ENCODE measurements at places on chromosomes 16 and 17.

GRCh38 chr16:57479205-57479975 is 6.9 kb downstream of the DOK4 start:
- no peak for DNase-seq

DNA sequence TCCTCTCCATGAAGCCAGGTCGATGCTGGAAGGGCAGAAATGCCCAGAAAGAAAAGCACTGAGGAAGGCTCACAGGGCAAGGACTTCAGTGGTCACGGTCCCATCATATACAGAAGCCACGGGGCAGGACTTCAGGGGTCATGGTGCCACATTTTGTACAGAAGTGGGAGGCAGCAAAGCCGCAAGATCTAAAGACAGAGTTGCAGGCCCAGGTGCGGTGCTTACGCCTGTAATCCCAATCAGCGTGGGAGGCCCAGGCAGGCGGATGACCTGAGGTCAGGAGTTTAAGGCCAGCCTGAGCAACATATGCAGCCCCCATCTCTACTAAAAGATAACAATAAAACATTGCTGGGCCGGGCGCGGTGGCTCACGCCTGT is 96.0 kb downstream of the NXN start:
- no peak for DNase-seq

GRCh38 chr16:68668266-68668665 is 23.2 kb downstream of the CDH3 start:
- no peak for DNase-seq

DNA sequence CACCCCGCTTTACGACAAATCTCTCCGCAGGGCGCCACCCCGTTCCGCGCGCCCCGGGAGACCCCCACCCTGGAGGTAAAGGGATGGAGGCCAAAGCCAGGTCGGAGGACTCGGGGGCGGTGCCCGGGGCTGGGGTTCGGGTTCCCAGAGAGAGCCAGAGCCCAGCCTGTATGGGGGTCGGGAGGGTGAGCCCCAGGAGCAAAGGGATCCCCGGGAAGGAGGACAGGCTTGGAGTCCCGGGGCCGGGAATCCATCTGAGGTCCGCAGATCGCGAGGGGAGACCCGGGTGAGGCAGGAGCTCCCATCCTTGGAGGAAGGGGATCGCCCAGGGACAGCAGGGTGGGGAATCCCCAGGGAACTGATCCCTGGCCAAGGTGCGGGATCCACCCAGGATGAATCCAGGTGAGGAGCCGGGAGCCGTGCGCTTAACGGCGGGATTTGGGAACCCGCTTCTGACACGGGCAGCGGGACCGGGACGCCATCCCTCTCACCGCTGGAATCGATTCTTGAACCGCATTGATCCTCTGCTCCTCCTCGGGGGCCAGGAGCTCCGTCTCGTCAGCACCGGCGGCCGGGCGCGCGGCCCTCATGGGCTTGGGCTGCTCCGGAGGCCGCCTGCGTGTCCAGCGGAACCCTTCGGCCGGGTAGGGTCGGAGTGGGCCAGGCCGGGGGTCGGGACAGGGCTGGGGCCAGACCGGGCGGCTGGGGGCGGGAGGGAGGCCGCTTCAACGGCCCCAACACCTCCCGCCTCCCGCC is at the start of gene MMD:
MMD (minus strand) TSS at position 657 of the 756 bp plus-strand sequence; CDS start at position 517, 140 bp downstream.
- no peak for DNase-seq

- no peak for DNase-seq
Observed at GRCh38 chr17:52106638-52107261, 51.8 kb downstream of the CA10 start.

DNA sequence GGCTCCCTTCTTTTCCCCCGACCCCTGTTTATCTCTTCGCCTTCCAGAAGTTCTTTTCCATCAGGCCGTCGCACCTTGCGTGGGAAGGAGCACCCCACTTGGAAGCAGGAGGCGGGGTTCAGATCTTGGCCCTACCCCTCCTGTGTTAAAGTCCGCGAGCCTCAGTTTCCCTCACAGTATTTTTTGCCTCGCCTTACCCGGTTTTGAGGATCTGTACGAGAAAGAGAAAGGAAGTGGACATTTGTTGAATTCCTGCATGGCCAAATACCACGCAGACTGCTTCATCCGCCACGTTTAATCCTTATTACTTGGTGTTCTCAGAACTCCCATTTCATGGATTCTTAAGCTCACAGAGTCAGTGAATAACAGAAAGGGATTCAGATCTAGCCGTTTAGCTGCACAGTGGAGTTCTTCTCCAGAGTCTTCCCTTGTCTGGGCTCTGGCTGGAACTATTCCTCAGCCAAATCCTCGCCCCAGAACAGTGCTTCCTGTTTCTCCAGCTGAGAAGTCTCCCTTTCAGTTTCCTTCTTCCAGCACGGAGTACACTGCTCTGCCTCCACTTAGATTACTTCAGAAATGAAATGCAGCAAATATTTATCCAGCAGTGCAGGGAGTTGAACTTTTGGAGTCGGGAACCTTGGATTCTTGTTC is 590 bp downstream of the TMEM219 start:
- DNase-seq, result no peak

DNA sequence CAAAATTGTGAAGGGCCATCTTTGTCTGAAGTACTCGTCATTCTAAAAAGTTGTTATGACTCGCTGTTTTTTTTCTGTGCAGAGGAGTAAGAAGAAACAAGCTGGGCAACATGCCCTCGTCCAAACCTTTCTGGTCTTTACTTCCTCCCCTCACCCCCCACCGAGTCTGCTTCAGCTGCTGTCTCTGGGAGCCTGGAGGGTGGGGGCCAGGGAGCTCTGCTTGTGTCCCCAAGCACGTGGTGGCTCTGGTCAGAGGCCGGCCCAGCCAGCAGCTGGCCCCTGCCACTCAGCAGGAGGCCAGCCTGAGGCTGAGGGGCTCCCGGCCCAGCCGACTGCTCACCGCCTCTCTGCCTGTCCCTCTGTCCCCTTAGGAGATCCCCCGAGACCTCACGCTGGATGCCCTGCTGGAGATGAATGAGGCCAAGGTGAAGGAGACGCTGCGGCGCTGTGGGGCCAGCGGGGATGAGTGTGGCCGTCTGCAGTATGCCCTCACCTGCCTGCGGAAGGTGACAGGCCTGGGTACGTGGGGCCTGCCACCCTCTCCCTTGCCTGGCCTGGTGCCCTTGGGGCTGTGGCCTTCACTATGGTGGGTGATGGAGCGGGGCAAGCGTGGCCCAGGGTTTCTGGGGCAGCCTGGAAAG is 53.7 kb upstream of the LGALS9 start:
- no peak for DNase-seq

DNA sequence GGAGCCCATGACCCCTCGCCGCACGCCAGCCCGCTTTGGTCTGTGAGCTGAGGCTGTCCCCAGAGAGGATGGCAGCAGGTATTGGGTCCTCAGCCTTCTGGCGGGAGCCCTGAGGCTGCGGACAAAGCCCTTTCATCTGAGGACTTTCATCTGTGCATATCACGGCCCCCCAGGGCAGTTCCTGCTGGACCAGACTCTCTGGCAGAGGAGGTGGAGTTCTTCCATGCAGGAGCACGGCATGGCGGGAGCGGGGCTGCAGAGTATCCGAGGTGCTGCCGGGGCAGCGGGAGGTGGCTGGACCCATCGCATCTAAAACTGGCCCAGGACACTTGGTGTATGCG is 18.8 kb downstream of the DHX38 start:
- DNase-seq, result no peak

DNA sequence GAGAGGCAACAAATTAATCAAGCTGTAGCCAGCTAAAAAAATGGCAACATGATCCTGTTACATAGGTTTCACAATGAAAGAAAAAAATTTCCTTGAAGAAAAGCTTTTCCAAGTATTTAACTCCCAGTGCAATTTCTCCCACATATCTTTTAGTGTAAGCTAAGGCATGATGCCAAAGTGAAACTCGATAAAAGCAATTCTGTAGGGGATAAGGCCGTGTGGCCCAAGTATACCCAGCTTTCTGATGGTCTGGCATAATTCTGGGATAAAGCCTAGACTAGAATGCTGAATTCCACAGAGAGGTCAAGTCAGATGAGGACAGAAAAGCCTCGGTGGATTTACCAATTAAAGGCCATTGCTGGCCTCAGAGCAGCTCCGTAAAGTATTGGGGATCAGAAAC is 36.2 kb downstream of the CTCF start:
- DNase-seq, result no peak

- DNase-seq, result no peak
Observed at GRCh38 chr16:69240331-69240730, 53.4 kb downstream of the SNTB2 start.

- DNase-seq, result no peak
Observed at GRCh38 chr16:88878356-88878755, 11.9 kb upstream of the PABPN1L start.

GRCh38 chr17:79072544-79072943 is 2.1 kb upstream of the ENGASE start:
- no peak for DNase-seq

DNA sequence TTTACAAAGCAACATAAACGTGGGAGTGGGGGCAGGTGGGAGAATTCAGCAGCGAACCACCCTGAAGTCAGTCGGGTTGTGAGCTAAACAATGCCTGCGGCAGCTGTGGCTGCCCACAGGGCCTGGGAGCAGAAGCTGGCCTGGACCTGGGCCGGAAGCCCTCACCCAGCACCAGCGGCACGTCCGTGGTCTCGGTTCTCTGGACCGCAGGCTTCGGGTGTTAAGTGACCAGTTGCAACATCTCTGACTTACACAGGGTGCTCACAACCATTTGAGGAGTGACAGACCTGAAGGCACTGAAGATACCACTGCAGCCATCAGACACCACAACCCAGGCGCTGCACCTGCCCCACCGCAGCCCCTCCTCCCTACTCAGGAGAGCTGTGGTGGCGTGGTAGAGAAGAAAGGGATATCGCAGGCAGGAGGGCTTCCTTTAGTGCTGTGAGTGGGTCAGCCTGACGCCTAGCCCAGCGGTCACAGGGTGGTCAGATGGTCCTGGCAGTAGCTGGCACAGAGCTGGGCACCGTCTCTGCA is 33.8 kb downstream of the CBFA2T3 start:
- no peak for DNase-seq

DNA sequence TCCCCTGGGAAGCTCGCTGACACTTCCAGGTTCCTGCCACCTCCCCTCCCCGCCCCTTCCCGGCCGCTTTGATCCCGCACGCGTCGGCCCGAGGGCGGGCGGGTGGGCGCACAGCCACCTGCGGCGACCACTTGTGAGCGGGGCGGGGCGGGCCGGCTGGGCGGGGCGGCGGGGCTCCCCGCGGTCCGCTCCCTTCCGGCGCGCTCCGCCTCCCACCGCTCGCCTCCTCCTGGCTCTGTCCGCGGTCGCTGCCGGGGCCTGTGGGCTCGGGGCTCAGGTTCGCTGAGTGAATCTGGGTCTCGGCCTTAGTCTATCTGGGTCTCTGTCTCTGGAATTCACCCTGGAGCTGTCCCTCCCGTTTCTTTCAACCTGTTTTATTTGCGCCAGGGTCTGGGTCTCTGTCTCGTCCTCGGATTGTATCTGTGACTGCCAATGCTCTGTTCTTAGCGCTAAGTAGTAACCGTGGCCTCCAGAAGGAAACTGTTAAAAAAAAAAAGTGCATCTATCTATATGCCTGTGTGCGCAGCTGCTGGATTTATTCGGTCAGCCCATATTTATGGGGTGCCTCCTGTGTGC is 2.7 kb upstream of the HES7 start:
- DNase-seq, result no peak

DNA sequence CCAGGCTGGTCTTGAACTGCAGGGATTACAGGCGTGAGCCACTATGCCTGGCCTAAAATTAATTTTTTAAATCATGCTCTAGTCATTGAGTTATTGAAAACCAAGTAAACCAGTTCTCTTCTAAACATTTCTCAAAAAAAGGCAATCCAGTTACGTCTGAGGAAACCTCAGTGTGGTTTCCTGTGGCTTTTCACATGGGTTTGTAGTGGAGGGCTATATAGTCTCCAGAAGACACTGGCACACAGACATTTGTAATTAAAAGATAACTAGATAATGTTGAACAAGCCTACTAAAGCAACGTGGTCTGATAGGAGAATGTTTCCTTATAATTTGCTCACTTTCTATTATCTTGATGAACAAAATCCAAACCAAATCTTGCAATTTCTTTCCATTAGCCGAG is 5.2 kb upstream of the TOB1 start:
- DNase-seq, result peak; percentile 38

DNA sequence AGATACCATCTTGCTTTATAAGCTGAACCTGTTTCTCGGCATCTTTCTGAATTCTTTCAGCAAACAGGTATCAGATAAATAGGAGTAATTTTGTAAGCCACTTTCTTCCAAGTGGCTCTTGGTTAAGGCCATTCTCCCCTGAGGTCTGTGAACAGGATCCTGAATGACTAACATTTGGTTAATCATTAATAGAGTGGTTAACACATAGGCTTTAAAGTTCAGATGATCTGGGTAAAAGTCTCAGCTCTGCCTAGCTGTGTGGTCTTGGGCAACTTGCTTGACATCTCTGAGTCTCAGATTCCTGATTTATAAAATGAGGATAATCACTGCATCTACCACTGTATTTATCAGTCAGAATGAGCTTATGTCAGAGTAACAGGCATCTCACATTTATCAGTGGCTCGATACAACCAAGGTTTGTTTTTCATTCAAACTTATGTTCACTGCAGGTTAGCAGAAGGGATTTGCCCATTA is 44.4 kb upstream of the ANKFN1 start:
- DNase-seq, result no peak

DNA sequence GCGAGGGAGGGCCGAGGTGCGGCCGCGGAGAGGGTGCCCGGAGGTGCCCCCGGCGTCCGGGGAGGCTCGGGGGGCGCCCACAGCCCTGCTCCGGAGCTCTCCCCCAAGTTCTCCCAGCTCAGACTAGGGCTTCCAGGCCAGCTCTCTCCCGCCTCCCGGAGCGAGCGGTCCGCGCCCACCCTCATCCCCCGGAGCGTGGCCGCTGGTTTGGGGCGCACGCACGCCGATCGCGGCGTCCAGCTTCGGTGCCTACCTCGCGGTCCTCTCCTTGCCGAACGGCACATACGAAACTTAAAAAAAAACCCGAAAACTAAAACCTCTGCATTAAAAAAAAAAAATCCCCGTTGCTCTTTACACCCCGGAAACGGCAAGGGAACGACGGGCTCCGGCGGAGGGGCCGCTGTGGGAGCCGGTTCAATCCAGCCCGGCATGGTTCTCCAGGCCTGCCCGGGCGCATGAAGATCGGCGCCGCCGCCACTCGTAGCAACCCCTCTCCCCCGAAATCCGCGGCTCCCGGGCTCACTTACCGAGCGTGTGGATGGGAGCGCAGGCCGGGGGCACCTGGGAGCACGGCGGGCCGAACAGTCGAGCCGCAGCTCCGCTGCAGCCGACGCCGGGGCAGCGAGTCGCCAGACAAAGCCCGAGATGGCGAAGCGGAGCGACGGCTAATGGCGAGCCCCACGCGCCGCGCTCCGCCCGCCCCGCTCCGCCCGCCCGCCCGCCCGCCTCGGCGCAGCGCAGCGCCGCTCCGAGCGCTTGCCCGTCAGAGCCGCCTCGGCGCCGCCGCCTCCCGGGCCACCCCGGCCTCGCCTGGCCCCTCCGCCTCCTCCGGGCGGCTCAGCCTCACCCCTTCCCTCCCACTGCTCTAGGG is 973 bp upstream of the UBTF start:
- DNase-seq, result no peak

DNA sequence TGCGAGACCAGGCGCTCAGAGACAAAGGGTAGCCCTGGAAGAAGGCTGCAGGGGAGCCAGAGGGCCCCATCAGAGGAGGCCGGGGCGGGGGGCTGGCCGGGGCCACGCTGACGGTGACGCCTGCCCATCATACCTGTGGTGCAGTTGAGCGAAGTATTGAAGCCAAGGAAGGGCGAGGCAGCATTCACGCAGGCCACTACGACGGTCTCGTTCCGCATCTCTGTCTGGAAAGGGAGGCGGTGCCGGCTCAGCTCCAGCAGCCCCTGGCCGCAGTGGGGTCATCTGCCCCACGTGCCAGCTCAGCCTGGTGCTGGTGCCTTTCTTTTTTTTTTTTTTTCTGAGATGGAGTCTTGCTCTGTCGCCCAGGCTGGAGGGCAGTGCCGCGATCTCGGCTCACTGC is 4.9 kb upstream of the MRPL28 start:
- DNase-seq, result no peak

- no peak for DNase-seq
Observed at GRCh38 chr16:58348986-58349385, 43.3 kb upstream of the GINS3 start.
